ENCODE measurements at places on chromosomes 3 and 15. TPM values are rescaled to one million over a fixed set of nuclear protein-coding genes. Genes with fewer than 3 reads are reported as not detected.

GRCh38 chr15:58139276-58139988 is 1.3 kb downstream of the AQP9 start:
- no peak for DNase-seq
- H3K27ac ChIP-seq = no peak overlapping the region
- H3K4me1 ChIP-seq = no peaks in the 10 kb centered on the region
- H3K4me3 ChIP-seq = no peak overlapping the region
- no peaks in the 10 kb centered on the region for H3K36me3 ChIP-seq

GRCh38 chr15:52103217-52104207 is 9.1 kb downstream of the BCL2L10 start:
- H3K36me3 ChIP-seq = no peaks in the 10 kb centered on the region
- peaks cover 23% of the 10 kb centered on the region for H3K4me1 ChIP-seq
- H3K27ac ChIP-seq = peak overlapping the region; percentile 88
- peak; percentile 97 for DNase-seq

DNA sequence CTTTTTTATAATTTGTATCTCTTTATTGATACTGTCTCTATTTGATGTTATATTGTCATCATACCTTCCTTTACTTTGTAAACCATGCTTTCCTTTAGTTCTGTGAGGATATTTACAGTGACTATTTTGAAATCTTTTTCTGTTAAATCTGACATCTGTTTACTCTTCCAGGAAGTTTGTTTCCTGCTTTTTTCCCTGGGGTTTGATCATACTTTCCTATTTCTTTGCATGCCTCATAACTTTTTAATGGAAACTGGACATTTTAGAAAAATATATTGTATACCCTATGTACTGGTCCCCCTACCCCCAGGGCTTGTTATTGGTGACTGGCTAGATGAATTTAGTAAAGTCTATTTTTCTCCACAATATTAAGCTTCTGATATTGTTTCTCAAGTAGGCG is 115.1 kb downstream of the C3orf70 start:
- H3K27me3 ChIP-seq = no peaks in the 10 kb centered on the region
- no peak overlapping the region for H3K4me3 ChIP-seq
- H3K36me3 ChIP-seq = no peaks in the 10 kb centered on the region
- no peak overlapping the region for H3K27ac ChIP-seq
- peaks cover 5% of the 10 kb centered on the region for H3K4me1 ChIP-seq

DNA sequence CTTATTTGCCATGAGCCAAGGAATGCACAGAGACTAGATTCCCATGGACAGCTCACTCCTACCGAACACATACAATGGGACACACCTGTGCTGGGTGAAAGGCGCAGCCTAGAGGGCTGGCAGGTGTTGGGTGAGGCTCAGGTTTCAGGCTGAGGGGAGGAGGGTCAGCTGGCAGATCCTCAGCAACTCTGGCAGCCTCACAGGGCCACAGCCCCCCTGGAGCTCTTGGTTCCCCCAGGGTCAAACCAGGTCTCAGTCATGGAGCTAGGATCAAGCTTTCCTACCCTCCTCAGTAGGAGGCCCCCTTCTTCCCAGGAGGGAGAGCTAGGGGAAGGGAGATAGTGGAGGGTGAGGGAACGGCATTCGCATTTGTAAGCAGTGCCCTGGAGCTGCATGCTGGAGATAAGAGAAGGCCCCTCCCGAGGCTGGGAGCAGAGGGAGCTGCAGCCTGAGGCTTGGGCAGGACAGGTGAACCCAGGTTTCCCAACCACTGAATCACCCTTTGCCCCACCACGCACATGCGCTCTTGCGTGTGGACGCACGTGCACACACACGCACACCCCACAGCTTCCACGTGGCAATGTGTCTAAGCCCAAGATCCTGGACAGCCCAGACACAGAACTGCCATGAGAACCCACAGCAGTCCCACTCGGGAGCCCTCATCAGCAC is 26.3 kb upstream of the TFRC start:
- no peak for DNase-seq
- H3K36me3 ChIP-seq = no peaks in the 10 kb centered on the region
- no peak overlapping the region for H3K4me3 ChIP-seq
- no peak overlapping the region for H3K27ac ChIP-seq
- H3K4me1 ChIP-seq = no peaks in the 10 kb centered on the region
- H3K27me3 ChIP-seq = no peaks in the 10 kb centered on the region

PFKFB4 gene
- 27.5 TPM for total RNA-seq

CALML4 gene
- 0.26 TPM for total RNA-seq

DNA sequence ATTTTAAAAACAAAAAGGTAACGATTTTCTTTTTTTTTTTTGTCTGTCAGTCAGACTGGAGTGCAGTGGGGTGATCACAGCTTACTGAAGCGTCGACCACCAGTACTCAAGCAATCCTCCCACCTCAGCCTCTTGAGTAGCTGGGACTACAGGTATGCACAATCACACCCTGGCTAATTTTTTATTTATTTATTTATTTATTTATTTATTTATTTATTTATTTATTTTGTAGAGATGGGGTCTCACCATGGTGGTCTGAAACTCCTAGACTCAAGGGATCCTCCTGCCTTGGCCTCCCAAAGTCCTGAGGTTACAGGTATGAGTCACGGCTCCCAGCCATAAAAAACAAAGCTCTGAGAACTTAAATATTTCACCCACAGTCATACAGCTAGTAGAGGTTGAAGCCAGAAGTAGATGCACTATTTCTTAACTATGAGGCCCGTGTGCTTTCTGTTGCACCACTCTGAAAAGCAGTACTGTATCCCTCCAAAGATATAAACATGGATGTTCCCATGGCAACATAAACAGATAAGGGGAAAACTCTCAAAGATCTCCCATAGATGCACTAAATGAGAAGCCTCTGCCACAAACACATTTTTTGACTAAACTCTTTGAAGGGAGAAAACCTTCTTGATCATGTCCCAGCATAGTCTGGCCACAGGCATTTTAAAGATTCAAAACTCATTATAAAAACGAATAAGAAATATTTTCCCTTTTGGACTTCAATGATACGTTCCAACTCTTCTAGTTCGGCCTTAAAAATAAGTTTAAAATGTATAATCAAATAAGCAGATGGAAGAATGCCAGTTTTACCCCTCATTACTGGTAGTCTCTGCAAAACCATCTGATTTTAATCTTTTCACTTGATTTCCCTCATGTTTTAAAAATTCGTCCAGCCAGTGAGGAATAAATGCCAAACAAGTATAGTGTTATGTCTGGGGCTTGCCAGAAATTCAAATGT is 162.3 kb upstream of the ARHGEF26 start:
- no peaks in the 10 kb centered on the region for H3K27me3 ChIP-seq
- DNase-seq = peak; percentile 14
- H3K4me3 ChIP-seq = no peak overlapping the region
- H3K27ac ChIP-seq = no peak overlapping the region
- no peaks in the 10 kb centered on the region for H3K4me1 ChIP-seq
- H3K36me3 ChIP-seq = no peaks in the 10 kb centered on the region

USP50 gene
- 0.34 TPM for total RNA-seq

DNA sequence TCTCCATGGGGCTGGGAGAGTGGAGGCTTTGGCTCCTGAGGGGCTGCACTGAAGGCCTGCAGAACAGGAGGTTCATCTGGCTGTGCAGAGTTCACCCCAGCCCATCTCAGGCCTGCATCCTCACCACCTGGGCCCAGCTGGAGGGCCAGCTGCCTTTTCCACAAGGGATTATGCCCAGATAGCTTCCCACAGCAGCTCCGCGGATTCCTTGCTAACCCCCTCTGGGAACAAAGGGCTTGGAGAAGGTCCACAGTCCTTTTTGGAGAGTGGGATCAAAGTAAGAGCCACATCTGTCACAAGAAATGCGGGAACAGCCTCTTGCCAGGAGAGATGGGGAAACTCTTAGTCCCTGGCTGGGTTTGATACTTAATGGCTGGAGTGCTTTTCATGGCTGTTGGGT is 164.7 kb upstream of the RGMA start:
- H3K4me3 ChIP-seq = no peak overlapping the region
- H3K27me3 ChIP-seq = no peaks in the 10 kb centered on the region
- H3K27ac ChIP-seq = no peak overlapping the region
- H3K4me1 ChIP-seq = no peaks in the 10 kb centered on the region

SHC4 gene
- total RNA-seq = 2.7 TPM

DNA sequence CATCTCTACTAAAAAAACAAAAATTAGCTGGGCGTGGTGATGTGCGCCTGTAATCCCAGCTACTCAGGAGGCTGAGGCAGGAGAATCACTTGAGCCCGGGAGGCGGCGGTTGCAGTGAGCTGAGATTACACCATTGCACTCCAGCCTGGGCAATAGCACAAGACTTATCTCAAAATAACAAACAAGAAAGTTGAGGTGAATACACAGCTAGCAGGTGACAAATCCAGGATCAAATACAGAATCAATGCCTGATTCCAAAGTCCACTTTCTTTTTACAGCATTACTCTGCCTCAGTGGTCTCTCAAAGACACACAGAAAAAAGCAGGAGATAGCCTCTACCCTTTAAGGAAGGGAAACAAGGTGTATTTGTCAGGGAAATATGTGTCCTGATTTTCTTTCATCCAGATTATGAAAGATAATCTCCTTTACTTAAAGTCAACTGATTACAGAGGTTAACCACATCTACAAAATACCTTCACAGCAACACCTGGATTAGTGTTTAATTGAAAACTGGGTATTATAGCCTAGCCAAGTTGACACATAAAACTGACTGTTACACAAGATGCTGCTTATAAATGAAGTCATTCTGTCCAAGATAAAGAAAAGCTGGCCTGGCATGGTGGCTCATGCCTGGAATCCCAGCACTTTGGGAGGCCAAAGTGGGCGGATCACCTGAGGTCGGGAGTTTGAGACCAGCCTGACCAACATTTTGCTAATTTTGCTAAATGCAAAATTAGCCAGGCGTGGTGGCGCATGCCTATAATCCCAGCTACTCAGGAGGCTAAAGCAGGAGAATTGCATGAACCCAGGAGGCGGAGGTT is 4.0 kb upstream of the SLC25A38 start:
- H3K4me3 ChIP-seq = no peak overlapping the region
- H3K36me3 ChIP-seq = no peaks in the 10 kb centered on the region
- DNase-seq = no peak
- no peaks in the 10 kb centered on the region for H3K4me1 ChIP-seq
- peaks cover 3% of the 10 kb centered on the region for H3K27me3 ChIP-seq

- peak; percentile 22 for DNase-seq
- no peaks in the 10 kb centered on the region for H3K27me3 ChIP-seq
- no peak overlapping the region for H3K4me3 ChIP-seq
- H3K4me1 ChIP-seq = no peaks in the 10 kb centered on the region
These were observed 46.2 kb downstream of the DENND6A start for GRCh38 chr3:57646723-57647122.

HRG gene
- not detected for total RNA-seq

SLC24A5 gene
- not detected for total RNA-seq

GRCh38 chr3:106485217-106485616 is 616.4 kb upstream of the CBLB start:
- no peaks in the 10 kb centered on the region for H3K27me3 ChIP-seq
- no peak overlapping the region for H3K27ac ChIP-seq
- no peak for DNase-seq
